T-cell (primary cell): ENCODE measurements at places on chromosomes 3 and 15. TPM values are rescaled to one million over a fixed set of nuclear protein-coding genes. Genes with fewer than 3 reads are reported as not detected.

GRCh38 chr3:14534516-14535191 lies 5.5 kb downstream of the GRIP2 start:
- no peak overlapping the region for H3K4me3 ChIP-seq
- no peak overlapping the region for H3K27ac ChIP-seq
- peaks cover 38% of the 10 kb centered on the region for H3K27me3 ChIP-seq
- H3K4me1 ChIP-seq: no peaks in the 10 kb centered on the region
- no peaks in the 10 kb centered on the region for H3K36me3 ChIP-seq
- no peak for DNase-seq

Gene ARPP21
- not detected for total RNA-seq

Gene COPS2
- total RNA-seq: 104 TPM

GRCh38 chr3:115823083-115823482 lies 199.8 kb downstream of the GAP43 start:
- H3K27ac ChIP-seq: no peak overlapping the region
- H3K27me3 ChIP-seq: no peaks in the 10 kb centered on the region
- no peak for DNase-seq
- no peak overlapping the region for H3K4me3 ChIP-seq
- H3K4me1 ChIP-seq: no peaks in the 10 kb centered on the region

Gene TERB2
- not detected for total RNA-seq

DNA sequence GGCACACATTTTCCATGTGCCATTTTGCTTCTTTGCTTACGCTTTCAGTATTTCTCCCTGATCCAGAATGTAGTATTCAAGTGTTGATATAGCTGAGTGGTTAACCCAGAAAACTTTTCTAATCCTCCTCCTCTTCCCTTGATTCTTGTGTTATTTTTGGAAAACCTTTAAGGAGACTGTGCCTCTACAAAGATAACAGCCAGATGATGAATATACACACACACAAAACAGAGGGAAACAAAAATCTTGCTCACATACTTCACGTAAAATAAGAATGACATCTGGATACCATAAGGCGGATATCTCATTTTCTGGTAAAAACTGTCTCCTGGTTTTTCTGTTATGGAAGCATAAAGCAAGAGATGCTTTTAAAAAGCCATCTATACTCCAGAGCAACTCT lies 295.8 kb upstream of the THBS1 start:
- no peak overlapping the region for H3K27ac ChIP-seq
- H3K4me3 ChIP-seq: no peak overlapping the region
- H3K27me3 ChIP-seq: no peaks in the 10 kb centered on the region

Gene FYCO1
- 37.3 TPM for total RNA-seq

Gene FSTL1
- 1.8 TPM for total RNA-seq

- H3K36me3 ChIP-seq: no peaks in the 10 kb centered on the region
- H3K27ac ChIP-seq: no peak overlapping the region
- H3K27me3 ChIP-seq: no peaks in the 10 kb centered on the region
- DNase-seq: no peak
Observed at GRCh38 chr3:23164746-23165145, 38.4 kb upstream of the UBE2E2 start.

Gene SPTSSB
- total RNA-seq: 0.73 TPM

GRCh38 chr15:39672666-39673065 lies 91.8 kb downstream of the THBS1 start:
- no peak overlapping the region for H3K27ac ChIP-seq
- no peaks in the 10 kb centered on the region for H3K4me1 ChIP-seq
- DNase-seq: no peak
- H3K27me3 ChIP-seq: no peaks in the 10 kb centered on the region
- H3K36me3 ChIP-seq: no peaks in the 10 kb centered on the region

Gene ATP13A5
- total RNA-seq: not detected

DNA sequence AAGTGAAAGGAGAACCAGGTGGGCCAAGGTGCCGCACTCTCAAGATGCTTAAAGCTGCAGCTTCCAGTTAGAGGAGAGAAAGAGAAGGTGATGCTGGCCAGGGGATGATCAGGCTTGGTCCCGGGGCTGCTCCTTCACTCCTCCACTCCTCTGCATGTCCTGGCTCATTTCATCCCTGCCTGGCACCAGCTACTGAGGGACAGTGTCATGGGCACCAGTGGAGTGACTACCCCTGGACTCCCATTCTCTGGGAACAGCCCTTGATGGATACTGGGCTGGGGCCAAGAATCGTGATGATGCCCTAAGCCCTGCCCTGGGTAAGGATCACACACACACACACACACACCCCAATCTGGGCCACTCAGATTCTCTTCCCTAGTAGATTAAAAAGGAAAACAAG lies 243.7 kb downstream of the UACA start:
- H3K4me3 ChIP-seq: no peak overlapping the region
- H3K27ac ChIP-seq: no peak overlapping the region
- DNase-seq: no peak
- H3K36me3 ChIP-seq: no peaks in the 10 kb centered on the region

DNA sequence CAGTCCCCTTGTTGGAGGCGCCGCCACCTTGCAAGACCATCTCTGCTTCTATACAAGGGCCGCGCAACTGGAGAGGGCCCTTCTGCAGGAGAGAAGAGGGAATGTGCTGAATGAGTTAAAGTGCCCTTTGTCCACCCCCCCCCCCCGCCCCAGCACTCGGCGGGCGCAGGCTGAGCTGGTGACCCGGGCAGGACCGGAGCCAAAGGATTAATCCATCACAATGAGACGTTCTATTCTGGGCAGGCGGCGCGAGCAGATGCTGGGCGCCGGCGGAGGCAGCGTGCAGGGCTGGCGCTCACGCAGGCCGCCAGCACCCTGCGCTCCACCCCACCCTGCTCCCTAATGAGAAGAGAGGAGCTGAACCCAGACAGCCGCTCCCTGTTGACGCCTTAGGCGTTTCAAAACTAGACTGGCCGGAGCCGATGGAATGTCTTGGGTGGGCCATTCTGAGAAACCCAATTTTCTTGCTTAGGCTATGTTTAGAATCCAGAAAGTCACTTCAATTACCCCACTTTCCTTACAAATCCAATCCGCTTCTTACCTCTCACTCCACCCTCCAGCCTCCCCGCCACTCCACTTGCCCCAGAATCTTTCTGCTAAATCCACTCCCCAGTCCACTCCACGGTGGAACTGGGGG lies 32.9 kb downstream of the GJD2 start:
- no peaks in the 10 kb centered on the region for H3K36me3 ChIP-seq
- no peak for DNase-seq
- no peaks in the 10 kb centered on the region for H3K4me1 ChIP-seq
- H3K27me3 ChIP-seq: no peaks in the 10 kb centered on the region
- H3K4me3 ChIP-seq: no peak overlapping the region

Gene ALDH1A2
- 0.47 TPM for total RNA-seq

Gene CYP1A1
- total RNA-seq: 2.2 TPM

Gene EPHA6
- not detected for total RNA-seq

DNA sequence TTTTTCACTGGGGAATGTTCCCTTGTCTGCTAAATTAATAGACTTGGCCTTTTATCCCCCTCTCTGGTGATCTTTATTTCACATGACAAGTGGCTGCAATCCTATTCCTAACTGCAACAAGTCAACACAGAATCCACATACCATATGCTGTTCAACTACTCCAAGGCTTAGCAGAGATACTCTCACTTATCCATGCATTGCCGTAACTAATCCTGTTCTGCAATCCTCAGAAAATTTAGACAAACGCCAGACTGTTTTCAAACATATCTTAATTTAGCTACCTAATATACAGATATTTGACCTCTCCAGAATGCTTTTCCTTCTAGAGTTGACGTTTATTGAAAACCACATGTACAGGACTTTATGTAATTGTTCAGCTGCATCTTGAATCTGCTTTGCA lies 37.9 kb downstream of the EID1 start:
- H3K36me3 ChIP-seq: no peaks in the 10 kb centered on the region
- H3K27me3 ChIP-seq: peaks cover 15% of the 10 kb centered on the region
- no peak overlapping the region for H3K27ac ChIP-seq
- H3K4me3 ChIP-seq: no peak overlapping the region
- H3K4me1 ChIP-seq: no peaks in the 10 kb centered on the region

GRCh38 chr15:98375513-98376340 lies 272.6 kb upstream of the IGF1R start:
- peaks cover 5% of the 10 kb centered on the region for H3K27me3 ChIP-seq
- no peaks in the 10 kb centered on the region for H3K36me3 ChIP-seq
- H3K4me1 ChIP-seq: no peaks in the 10 kb centered on the region
- no peak overlapping the region for H3K4me3 ChIP-seq

GRCh38 chr3:78046566-78046965 lies 1006.7 kb downstream of the ROBO2 start:
- DNase-seq: no peak
- no peaks in the 10 kb centered on the region for H3K4me1 ChIP-seq
- H3K4me3 ChIP-seq: no peak overlapping the region
- no peaks in the 10 kb centered on the region for H3K36me3 ChIP-seq

Gene BOC
- total RNA-seq: 0.20 TPM

- no peaks in the 10 kb centered on the region for H3K27me3 ChIP-seq
- no peaks in the 10 kb centered on the region for H3K36me3 ChIP-seq
- no peak for DNase-seq
- H3K4me3 ChIP-seq: no peak overlapping the region
- H3K27ac ChIP-seq: no peak overlapping the region
Observed at GRCh38 chr3:191696348-191696747, 235.4 kb downstream of the PYDC2 start.

Gene SLC25A20
- total RNA-seq: 14.7 TPM

DNA sequence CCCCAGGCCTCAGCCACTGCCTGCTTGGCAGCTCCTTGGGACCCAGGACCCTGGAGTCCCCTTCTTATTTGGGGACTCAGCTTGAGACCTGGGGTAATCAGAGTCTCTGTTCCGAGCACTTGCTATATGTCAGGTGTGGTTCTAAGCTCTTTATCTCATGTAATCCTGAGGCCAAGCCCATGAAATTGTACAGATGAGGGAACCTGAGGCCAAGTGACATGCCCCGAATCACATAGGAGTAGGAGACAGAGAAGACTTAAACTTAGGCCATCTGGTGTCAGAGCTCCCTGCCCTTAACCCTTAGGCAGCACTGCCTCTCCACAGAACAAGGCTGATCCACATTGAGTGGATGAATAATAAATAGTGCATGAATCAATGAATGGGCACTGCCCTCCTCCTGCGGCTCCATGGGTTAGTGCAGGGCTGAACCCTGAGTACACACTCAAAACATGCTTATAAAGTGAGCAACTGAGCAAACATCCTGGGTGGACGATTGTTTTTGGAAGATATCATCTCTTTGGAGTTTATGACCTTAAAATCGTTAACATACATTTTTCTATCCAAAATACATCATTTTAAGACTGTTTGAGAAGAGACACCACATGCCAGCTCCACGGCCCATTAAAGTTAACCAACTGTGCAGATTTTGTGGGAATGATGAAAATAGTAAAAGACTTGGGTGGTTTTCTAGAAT lies 33.2 kb upstream of the IQSEC1 start:
- H3K4me3 ChIP-seq: no peak overlapping the region
- peaks cover 3% of the 10 kb centered on the region for H3K4me1 ChIP-seq
- H3K36me3 ChIP-seq: no peaks in the 10 kb centered on the region
- no peak overlapping the region for H3K27ac ChIP-seq

GRCh38 chr3:183212565-183212964 lies 40.5 kb upstream of the B3GNT5 start:
- H3K27me3 ChIP-seq: no peaks in the 10 kb centered on the region
- no peaks in the 10 kb centered on the region for H3K4me1 ChIP-seq
- H3K4me3 ChIP-seq: no peak overlapping the region
- no peak for DNase-seq
- no peaks in the 10 kb centered on the region for H3K36me3 ChIP-seq

DNA sequence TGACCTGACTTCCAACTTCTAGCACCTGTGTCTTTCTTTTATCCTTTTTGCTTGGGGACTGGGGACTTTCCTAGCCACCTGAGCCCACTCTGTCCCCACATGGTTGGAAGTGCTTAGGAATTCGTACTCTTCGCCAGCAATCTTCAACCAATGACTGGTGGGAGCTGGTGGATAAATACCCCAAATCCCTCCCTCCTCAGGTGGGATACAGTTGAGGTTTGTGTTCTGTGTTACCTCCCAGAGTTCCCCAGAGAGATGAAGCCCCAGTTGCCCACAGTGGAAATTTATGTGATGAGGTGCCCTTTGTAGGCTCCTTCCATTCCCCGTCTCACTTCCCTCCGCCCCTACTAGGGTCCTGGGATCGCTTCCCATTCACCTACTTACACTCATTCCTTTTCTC lies 40.1 kb upstream of the CFAP161 start:
- peaks cover 3% of the 10 kb centered on the region for H3K4me1 ChIP-seq
- no peak overlapping the region for H3K4me3 ChIP-seq
- no peak for DNase-seq
- no peaks in the 10 kb centered on the region for H3K27me3 ChIP-seq
- H3K36me3 ChIP-seq: no peaks in the 10 kb centered on the region

GRCh38 chr3:31370681-31371080 lies 162.0 kb upstream of the STT3B start:
- no peak overlapping the region for H3K4me3 ChIP-seq
- no peaks in the 10 kb centered on the region for H3K27me3 ChIP-seq
- DNase-seq: no peak
- no peaks in the 10 kb centered on the region for H3K36me3 ChIP-seq

Gene C3orf20
- total RNA-seq: 0.45 TPM

GRCh38 chr15:26178640-26179220 lies 315.6 kb upstream of the ATP10A start:
- no peak overlapping the region for H3K4me3 ChIP-seq
- no peak for DNase-seq
- H3K27me3 ChIP-seq: peaks cover 9% of the 10 kb centered on the region

- H3K36me3 ChIP-seq: no peaks in the 10 kb centered on the region
- H3K27ac ChIP-seq: no peak overlapping the region
- H3K4me3 ChIP-seq: no peak overlapping the region
- H3K4me1 ChIP-seq: peaks cover 26% of the 10 kb centered on the region
- DNase-seq: no peak
Observed at GRCh38 chr3:43370293-43370980, 84.1 kb downstream of the SNRK start.

Gene CCR8
- total RNA-seq: 2.2 TPM
